ENCODE measurements at places on chromosomes 3 and 15.

DNA sequence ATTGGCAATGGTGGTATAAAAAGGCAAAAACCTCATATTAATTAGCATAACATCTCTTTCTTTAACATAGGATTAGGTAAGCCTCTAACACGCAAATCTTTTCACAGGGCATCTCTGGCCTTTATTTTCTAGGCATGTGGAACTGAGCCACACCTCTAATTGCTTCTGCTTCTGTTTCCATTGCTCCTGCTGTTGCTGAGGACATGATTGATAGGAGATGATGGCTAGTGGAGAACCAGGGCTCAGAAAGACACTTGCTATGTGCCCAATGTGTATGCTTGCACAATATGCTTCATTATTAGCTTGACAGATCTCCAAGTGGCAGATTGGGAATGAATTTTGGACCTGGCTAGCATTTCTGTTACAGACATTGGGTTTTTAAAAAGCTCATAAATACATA, 114.5 kb downstream of the EPHA3 start:
- DNase-seq = no peak

DNA sequence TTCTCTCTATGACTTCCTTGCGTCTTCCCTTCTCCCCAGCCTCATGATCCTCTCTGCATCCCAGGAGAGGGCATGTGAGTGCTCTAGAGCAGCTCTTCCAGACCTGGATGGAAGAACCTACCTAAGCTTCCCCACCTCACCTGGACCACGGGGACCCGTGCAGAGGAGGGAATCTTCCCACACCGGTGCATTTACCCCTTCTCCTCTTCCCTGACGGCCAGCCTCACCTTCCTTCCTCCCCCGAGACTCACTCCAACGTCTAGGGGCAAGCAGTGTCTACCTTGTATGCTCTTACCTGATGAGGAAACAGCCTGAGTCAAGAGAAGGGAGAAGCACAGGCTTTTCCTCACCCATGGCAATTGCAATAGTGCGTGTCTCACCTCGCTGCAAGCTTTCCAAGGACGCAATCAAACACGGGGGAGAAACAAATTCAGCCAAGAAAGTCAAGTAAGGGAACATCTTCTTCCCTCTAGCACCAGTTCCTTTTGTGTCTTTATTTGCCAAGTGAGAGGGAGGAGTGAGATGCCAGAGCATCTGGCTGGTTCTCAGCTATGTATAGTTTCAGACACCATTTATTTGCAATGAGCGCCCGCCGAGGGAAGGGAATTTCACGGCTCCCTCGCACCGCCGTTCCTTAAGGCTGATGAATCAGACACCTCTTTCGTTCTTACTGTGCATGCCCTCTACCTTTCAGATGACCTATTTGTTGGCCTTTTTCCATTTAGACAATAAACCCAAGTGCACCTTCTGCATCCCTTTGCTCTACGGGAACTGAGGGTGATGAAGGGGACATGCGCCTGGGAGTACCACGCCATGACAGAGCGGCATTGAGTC, 1.8 kb upstream of the CCR9 start:
- no peak for DNase-seq

- DNase-seq = no peak
These were observed 47.6 kb downstream of the IL16 start for GRCh38 chr15:81244306-81244705.

DNA sequence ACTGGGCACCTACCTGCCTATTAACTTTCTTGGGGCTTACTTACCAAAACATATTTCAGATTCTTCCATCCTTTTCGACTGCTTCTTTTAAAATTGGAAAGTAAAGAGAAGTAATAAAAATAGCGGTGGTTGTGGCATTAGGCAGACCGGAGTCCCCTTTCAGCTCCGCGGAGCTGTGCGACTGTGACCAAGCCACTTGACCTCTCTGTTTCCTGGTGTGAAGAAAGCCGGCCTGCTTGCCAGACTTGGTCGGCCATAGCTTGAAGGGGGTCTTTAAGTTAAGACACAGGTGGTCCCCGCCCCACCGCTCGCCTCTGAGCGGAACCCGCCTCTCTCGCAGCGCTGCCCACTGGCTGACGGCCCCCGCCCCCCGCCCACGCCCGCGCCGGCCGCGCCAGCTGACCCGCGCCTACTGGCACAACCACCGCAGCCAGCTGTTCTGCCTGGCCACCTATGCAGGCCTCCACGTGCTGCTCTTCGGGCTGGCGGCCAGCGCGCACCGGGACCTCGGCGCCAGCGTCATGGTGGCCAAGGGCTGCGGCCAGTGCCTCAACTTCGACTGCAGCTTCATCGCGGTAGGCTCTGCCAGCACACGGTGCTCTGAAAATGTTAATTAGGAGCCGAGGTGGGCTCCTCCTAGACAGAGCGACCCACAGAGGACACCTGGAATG, 18.3 kb downstream of the NOX5 start:
- no peak for DNase-seq

DNA sequence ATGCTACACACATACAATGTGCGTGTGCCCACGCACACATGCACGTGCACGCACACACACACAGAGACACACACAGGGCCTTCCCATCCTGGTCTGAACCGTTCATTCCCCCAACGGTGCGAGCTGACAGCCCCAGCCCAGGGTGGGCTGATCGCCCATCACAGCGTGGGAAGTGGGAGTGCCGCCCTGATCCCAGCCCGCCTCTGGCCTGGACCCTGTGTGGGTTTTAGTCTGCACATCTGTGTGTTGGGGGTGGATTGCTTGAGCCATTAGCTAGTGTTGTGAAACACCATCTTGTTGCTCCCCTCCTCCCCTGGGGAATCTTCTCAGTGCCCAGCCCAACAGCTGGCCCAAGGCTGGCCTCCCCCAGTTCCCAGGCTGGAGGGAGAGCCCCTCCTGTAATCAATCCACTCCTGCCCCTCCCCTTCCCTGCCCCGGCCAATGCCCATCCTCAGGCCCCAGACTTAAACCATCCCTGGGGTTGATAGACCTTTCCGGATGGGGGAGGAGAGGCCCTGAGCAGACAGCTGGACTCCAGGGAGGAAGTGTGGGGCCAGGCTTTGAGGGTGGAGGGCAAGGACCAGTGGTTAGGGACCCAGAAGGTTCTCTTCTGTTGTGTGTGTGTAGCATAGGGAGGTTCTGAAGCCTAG, 8.3 kb downstream of the SEMA3G start:
- DNase-seq = no peak

DNA sequence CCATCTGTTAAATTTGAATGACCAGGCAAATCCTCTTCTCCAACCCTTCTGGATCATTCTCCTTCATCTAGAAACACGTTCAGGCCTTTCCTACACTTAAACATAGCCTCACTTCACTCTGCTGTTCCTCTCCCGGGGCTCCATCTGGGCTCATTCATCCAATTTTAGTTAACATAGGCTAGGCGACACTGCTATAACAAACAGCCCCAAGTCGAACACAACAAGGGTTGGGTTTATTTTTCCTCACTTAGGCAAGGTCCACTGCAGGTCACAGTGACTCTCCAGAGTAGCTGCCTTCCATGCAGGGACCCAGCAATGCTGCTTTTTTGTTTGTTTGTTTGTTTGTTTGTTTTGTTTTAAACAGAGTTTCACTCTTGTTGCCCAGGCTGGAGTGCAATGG, 250.8 kb downstream of the XXYLT1 start:
- no peak for DNase-seq

DNA sequence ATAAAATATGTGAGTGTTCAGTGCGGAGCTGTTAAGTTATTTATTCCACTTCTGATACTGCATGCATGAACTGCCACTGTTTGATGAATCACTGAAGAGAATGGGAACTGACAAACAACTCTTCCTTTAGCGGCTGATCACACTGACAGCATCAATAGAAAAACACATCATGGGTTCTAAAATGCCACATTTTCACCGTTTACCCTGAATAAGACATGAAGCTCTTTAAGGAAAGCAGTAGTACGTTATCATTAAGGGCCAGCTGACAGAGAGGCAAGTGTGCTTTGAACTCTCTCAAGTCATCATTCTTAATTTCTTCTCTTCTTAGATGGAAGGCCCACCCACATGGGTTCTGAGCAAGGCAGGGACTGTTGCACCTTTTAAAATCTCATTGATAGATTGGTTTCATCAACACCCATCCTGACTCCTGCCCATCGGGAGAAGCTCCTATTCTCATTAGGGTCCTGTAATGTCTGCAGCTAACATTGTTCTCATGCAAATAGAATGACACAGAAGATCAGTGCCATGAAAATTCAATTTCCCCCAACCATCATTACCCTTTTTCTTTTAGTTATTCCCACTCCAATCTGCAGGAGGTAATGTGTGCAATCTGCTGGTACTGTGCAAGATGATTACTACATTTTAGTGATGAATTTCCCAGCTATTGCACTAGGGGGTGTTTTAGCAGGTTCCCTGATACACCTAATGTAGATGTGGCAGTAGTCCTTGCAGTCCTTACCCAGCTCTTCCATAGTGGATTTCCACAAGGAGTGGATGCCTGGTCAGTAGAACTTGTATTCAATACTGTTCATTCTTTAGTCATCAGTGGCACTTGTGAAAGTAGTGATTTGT, 119.1 kb downstream of the ROBO2 start:
- no peak for DNase-seq

Measured in activated CD4-positive, alpha-beta T cell treated with anti-CD3 and anti-CD28 coated beads, Interleukin-2, amount 50 U/mL, for 24 hours (primary cell).